Fibroblast of skin of abdomen (primary cell): ENCODE measurements at places on chromosomes 7 and 10.

- DNase-seq = no peak
These were observed 41.2 kb downstream of the LSMEM1 start for GRCh38 chr7:112521942-112522341.

DNA sequence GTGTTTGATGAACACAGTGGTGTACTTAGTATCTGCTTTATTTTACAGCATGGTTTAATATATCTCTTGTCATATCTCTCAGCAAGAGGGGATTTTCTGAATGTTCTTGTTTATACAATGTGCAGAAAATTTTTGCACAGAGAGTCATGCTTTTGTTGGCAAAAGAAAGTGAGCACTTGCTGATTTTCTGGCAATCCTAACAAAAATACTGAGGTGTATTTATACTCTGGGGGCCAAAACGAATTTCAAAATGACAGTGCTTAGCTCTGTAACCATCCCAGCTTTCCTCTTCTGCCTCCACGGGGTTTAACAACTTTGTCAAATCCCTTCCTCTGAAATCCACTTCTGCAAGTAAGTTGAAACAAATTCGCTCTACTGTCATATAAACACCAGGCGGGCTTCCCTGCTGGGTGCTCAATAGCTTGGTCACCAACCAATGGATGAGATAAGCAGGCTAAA is 169.2 kb downstream of the NOC3L start:
- DNase-seq = peak; percentile 71

DNA sequence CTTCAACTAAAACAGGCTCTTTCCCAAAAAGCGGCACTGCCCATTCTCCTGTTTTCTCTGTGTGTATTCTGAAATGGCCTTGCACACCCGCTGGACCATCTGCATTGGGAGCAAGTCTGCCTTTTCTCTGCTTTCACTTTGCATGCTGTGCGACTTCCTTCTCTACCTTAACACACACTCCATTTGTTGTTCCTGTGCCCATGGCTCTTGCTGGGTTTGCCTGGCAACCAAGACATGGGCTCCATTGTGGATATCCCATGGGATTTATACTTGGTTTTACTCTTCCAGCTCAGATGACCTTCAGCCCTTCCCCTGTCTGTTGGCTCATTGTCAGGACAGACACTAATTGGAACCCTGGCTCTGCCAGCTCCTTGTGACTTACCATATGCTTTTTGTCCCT is 465.3 kb downstream of the REEP3 start:
- DNase-seq = no peak

GRCh38 chr10:86900955-86901354 is 56.5 kb downstream of the MMRN2 start:
- DNase-seq = peak; percentile 33

- DNase-seq = no peak
These were observed 1066.7 kb downstream of the CNTNAP2 start for GRCh38 chr7:147183276-147183675.

DNA sequence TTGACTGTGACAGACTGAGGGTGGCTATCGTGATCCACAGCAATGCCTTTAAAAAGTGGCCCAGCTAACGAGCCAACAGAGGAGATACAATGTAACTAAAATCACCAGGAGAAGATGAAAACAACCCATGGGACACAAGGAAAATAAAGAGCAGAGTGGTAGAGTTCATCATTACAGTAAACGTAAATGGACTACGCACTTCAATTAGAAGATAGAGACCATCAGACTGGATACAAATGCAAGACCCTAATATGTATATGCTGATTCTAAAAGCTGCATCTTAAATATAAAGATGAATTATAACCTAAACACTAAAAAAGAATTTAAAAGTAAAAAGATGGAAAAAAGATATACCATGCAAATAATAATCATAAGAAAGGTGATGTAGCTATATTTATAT is 6.6 kb upstream of the STK32C start:
- no peak for DNase-seq

DNA sequence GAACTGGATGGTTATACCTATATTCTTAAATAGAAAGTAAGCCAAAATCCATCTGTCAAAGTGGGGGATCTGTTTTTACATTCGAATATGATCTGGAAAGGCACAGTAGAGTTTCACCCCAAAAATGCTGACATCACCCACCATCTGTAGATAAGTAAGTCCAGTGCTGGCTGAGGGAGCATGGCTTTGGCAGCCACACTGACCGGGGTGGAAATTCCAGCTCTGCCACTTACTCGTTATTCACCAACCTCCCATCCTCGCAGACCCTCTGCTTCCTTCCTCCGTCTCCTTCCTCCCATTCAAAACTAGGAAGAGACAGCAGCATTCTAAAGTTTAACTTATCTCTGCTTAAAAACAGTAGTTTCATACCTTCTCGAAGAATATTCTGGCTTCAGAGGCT is 84.9 kb upstream of the GATA3 start:
- DNase-seq = no peak

DNA sequence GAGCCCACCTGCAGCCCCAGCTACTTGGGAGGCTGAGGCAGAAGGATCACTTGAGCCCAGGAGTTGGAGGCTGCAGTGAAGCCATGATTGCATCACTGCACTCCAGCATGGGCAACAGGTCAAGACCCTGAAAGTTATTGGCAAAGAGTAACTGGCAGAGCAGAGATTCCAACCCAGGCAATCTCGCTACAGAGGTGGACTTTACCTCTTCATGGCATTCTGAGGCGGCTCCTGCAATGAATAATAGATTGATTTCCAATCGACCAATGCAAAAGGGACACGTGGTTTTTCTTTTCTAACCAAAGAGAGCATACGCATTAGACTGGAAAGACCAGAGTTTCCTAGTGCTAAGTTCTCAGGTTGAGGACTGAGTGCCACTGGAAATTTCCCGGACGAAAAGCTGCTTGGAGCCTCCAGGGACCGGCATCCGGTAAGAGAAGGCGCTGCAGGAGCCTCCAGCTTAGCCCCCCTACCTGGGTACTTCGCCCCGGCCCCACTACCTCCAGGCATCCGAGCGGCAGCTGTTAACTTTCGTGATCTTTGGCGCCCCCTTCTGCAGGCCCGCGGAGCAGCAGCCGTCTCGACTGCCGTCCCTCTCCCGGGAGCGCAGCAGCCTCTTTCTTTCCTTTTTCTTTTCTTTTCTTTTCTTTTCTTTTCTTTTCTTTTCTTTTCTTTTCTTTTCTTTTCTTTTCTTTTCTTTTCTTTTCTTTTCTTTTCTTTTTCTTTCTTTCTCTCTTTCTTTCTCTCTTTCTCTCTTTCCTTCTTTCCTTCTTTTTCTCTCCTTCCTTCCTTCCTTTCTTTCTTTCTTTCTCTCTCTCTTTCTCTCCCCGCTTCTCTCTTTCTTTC is 4.1 kb downstream of the MBLAC1 start:
- DNase-seq = peak; percentile 51

- DNase-seq = no peak
These were observed 104.1 kb downstream of the GPR85 start for GRCh38 chr7:112982441-112983063.

GRCh38 chr10:71613261-71613777 is 106.3 kb downstream of the C10orf105 start:
- no peak for DNase-seq

- no peak for DNase-seq
These were observed 189.5 kb downstream of the ARHGAP12 start for GRCh38 chr10:31739146-31739545.

- DNase-seq = no peak
These were observed 62.9 kb upstream of the TRIM8 start for GRCh38 chr10:102581401-102581800.

- peak; percentile 47 for DNase-seq
These were observed 36.0 kb upstream of the DLD start for GRCh38 chr7:107854989-107855388.

- DNase-seq = no peak
These were observed 119.6 kb downstream of the NPY start for GRCh38 chr7:24403557-24403956.

DNA sequence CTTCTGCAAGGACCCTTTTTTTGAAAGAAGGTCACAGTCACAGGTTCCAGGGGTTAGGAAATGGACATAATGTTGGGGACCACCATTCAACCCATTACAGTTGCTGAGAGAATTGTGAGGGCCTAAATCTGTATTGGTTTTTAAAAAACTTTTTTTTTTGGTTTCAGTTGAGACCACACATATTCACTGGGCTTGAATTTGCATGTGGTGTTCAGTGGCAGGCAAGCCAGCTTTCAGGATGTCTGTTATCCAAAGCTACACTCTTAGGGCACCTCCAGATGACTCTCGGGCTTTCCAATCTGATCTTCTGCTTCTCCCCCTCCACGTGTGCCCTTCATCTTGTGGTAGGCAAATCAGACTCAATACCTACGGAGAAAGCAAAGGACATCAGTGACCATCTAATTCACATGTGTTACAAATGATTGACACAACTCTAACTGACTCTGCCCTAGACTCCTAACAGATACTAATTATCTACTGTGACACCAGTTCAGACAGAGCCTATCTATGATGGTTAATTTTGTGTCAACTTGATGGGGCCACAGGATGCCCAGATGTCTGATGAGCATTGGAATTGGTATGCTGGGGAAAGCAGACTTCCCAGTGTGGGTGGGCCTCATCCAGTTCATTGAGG is 93.3 kb upstream of the ELMO1 start:
- no peak for DNase-seq

DNA sequence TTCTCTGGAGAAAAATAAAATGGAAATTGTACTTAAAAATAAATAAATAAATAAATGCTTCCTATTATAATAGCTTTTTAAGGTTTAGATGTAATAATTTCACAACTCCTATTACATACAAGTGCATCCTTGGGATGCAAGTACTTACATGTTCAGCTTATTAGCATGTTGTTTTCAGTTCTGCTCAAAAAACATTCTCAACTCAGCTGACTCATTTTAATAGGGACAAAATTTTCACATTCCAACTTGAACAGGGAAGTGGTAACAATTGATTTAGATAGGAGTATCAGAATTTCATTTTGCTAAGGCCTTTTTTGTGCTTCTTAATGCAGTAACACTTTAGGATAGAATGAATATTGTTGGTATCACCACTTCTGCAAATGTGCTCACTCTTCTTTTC is 16.7 kb upstream of the PAPSS2 start:
- no peak for DNase-seq

DNA sequence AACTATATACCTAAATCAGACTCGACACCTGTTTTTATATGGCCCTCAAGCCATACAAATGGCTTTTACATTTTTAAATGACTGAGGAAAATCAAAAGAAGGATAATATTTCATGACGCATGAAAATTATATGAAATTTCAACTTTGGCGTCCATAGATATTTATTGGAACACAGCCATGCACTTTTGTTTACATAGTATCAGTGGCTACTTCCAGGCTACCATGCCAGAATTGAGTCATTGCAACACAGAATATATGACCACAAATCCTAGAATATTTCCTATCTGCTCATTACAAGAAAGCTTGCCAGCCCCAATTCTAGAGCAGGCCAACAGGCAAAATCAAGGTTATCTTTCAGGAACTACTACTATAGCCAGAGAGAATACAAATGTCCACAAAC is 29.3 kb downstream of the AFAP1L2 start:
- DNase-seq = no peak

DNA sequence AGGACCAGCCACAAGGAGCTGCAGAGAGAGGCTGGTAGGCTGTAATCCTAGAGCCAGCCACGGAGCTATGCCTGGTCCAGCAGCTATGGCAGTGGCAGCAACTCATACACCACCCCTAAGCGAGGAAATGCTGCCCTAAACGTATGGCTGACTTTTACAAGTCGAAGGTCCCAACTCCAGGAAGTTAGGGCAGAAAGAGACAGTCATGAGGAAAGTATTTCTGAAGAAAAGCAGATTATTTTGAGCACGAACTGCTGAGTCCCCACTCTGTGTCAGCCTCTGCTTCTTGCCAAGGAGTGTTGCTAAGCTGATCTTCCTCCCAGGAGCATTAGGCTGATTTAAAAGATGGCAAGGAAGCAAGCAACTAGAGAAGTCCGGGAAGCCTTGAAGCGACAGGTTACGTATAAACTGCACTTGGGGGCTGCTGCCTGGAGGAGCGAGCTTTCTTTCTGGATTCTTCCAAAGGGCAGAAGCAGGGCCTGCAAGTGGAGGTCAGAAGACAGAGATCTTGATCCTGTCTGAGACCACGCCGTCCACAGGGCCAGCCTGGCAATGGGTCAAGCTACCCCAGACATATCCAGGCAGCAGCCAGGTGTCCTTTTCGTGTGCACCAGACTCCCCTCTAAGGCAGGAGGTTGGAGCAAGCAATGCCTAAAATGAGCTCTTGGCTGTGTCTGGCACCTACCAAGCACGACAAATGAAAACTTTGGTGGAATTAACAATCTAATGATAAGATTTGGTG is 39.4 kb downstream of the PLXNA4 start:
- peak; percentile 65 for DNase-seq

DNA sequence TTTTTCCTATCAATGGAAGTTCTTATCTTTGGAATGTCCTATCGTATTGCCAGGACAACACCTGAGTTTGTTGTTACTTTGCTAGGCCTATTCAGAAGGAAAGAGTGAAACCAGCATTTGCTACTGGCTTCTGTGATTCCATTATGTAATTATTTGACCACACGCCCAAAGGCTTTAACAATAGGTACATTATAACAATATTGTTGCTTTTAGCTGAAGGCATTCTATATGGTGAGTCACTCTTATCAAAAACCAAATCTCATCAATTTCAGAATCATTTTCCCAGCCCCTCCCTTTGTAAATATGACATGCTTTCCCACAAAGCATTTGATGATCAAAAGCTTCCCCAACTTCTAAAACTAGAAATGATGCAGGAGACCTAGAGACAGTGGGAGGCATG is 294.4 kb upstream of the NEBL start:
- no peak for DNase-seq

DNA sequence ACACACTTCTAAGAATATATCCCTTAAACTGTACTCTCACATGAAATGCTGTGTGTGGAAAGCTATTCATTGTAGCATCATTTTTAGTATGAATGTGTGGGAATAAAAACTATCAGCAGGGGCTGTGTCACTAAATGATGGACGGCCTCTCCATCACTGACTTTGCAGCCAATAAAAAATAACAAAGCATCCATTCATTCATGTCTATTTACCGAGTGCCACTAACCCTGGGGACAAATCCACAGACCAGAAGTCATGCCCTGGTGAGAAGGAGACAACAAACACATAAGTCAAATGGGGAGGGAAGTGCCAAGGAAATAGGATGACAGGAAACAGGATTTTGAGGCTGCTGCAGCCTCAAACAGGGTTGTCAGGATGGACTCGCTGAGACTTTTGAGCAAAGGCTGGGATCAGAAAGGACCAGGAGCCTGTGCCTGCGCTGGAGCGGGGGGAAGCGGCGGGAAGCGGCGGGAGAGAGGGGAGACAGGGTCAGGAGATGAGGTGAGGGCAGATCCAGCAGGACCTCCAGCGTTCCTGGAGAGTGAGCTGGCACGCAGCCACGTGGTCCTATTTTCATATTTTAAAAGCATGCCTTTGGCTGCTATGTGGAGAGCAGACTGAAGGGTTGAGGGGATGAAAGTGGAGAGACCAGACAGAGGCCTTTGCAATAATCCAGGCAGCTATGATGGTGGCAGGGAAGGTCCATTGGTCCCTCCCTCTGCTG is 2.2 kb upstream of the NOM1 start:
- DNase-seq = no peak

GRCh38 chr7:44535348-44536064 is 5.6 kb downstream of the NPC1L1 start:
- DNase-seq = no peak

DNA sequence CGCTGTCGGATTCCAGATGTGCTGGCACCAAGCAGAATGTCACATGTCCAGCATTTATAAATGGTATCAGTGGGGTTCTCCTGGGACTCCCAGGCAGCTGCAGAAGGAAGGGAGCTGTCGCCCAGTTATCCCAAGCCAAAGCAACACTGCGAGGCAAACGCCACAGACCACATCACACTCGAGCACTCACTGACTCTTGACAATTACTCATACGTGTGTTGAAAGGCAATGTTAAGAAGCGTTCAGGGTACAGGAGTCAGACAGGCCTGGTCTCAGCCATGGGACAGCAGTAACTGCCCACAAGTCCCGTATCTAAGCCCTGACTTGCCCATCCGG is 113.4 kb downstream of the DIP2C start:
- DNase-seq = peak; percentile 51
